T-helper 17 cell (primary cell): ENCODE measurements at places on chromosomes 7 and 10.

GRCh38 chr10:118583611-118584010 lies 11.8 kb downstream of the PRLHR start:
- H3K4me1 ChIP-seq: no peaks in the 10 kb centered on the region
- peaks cover 15% of the 10 kb centered on the region for H3K27me3 ChIP-seq
- H3K4me3 ChIP-seq: no peak overlapping the region
- H3K36me3 ChIP-seq: no peaks in the 10 kb centered on the region

GRCh38 chr10:70457759-70458305 lies 16.4 kb upstream of the NODAL start:
- no peak overlapping the region for H3K27ac ChIP-seq
- H3K27me3 ChIP-seq: peaks cover 36% of the 10 kb centered on the region

- DNase-seq: no peak
- H3K36me3 ChIP-seq: peaks cover 14% of the 10 kb centered on the region
- H3K27me3 ChIP-seq: no peaks in the 10 kb centered on the region
- no peak overlapping the region for H3K4me3 ChIP-seq
Observed at GRCh38 chr7:139086454-139086853, 23.1 kb downstream of the ZC3HAV1 start.

- peaks cover 16% of the 10 kb centered on the region for H3K4me1 ChIP-seq
- H3K4me3 ChIP-seq: no peak overlapping the region
- no peak for DNase-seq
- H3K27me3 ChIP-seq: no peaks in the 10 kb centered on the region
- H3K36me3 ChIP-seq: no peaks in the 10 kb centered on the region
Observed at GRCh38 chr7:97130417-97131139, 13.1 kb downstream of the SDHAF3 start.

DNA sequence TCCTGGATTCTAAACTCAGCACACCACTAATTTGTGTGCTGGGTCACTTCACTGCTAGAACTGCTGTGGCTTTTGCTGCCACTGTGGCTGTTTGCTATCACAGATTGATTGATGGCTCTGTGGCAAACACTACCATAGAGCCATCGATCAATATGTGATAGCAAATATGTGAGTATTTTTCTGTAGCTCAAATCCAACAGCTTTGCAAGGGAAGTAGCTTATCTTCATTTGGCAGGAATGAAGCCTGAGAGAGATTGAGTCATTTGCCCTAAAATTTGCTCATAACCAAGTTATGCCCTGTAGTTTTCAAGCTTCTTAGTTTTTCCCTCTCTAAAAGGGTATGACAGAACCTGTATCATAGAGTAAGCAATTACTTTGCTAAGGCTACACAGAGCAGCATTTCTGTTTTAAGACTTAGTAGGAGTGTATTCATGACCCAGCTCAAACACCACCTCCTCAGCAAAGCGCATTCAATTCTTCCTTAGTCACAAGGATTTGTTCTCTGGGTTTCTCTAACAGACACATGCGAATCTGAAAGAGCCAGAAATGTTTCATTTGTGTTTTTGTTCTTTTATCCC lies 43.1 kb downstream of the MINPP1 start:
- no peak for DNase-seq
- no peaks in the 10 kb centered on the region for H3K27me3 ChIP-seq
- H3K27ac ChIP-seq: no peak overlapping the region
- H3K4me1 ChIP-seq: peaks cover 9% of the 10 kb centered on the region

- H3K27me3 ChIP-seq: no peaks in the 10 kb centered on the region
- DNase-seq: no peak
- no peaks in the 10 kb centered on the region for H3K36me3 ChIP-seq
- no peak overlapping the region for H3K4me3 ChIP-seq
Observed at GRCh38 chr7:83930262-83930661, 264.3 kb downstream of the SEMA3A start.
